SW 1271 (cell line): ENCODE measurements at places on chromosomes 13 and 19.

DNA sequence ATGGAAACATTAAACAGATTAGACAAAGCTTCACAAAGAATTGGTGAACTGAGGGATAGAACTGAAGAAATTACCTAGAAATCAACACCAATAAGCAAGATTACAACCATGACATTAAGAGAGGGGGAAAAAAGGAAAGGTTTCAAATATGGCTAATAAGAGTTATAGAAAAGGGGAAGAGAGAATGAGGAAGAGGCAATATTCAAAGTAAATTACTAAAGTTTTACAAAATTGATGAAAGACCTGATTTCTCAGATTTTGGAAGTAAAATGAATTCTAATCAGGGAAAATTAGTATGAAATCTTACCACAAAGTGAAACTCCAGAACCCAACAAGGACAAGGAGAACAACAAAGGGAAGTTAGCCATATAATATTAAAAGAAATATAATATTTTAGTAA is 187.4 kb downstream of the NBEA start:
- no peak for DNase-seq

GRCh38 chr19:35642312-35642711 is 767 bp downstream of the ETV2 start:
- no peak for DNase-seq

GRCh38 chr13:111551204-111551820 is 230.9 kb downstream of the TEX29 start:
- no peak for DNase-seq

DNA sequence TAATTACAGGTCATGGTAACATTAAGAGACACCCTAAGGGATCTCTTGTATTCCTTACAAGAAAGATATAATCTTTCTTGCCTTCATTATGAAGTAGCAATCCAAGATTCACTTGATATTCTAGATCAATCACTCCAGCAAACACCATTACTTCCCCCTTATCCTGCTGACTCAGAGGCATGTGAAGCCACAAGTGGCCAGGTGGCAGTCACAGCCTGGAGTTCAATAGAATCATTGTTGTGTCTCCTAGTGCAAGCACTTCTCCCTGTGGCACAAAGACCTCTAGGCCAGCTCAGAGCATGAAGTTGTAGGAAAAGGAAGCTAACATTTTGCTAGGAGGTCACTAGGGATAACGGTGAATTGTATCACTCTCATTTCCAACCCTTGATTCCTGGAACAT is 864.3 kb upstream of the ATXN8OS start:
- DNase-seq, result no peak

- no peak for DNase-seq
Observed at GRCh38 chr13:76383676-76384461, 502.3 kb downstream of the KCTD12 start.

DNA sequence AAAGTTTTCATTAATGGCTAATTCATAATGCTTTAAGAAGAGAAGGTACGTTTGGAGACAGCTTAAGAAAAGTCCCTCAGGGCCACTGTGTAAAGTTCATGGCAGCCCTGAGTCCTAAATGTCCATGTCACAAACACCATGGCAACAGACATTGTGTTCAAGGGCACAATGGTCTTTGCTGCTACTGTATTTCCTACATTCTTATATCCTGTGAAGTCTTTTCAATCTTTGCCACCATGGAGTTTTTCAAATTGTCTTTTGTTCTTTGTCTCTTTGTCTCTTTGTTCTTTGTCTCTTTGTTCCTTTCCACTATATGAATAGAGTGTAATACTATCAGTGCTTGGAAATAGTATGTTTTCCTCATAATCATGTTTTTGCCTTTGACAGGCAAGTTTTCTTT is 178.8 kb downstream of the VWA8 start:
- DNase-seq, result no peak

GRCh38 chr13:99315186-99315585 is 8.0 kb upstream of the GPR183 start:
- DNase-seq, result no peak

DNA sequence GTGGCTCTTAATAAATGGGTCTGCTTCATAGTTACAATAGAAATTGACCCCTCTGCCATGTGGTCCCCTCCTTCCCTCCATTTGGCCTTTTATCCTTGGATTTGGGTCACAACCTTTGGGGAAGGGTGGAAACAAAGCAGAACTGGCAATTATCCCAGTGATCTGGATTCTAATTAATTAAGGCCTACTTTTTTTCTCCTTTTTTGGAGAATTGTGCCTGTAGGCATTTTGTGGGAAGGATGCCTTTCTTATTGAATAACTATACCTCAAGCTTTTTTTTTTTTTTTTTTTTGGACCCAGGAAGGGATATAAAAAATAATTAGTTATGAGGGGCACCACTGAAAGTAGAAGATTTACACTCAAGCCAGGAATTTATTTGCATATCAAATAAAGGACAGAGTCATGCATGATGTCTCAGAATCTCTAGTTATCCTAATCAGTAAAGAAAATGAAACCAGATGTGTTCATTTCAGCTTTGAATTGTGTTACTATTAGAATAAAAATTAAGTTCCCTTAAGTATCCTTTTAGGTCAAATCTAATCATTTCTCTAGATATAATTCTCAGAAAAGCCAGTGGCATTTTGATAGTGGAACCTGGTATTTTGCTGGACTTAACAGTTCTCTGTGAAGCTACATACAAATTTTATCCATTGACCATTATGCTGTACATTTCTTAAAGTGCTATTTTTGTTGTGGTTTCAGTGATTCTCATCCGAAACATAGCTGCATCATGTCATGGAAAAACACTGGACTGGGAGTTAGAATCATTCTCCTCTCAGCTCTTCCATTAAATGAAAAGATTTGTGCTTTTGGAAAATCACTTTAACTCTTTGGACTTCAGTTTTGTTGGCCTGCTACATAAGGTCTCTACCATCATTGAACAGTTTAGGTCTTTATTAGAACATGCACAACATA is 129.3 kb downstream of the KCNRG start:
- DNase-seq, result no peak

DNA sequence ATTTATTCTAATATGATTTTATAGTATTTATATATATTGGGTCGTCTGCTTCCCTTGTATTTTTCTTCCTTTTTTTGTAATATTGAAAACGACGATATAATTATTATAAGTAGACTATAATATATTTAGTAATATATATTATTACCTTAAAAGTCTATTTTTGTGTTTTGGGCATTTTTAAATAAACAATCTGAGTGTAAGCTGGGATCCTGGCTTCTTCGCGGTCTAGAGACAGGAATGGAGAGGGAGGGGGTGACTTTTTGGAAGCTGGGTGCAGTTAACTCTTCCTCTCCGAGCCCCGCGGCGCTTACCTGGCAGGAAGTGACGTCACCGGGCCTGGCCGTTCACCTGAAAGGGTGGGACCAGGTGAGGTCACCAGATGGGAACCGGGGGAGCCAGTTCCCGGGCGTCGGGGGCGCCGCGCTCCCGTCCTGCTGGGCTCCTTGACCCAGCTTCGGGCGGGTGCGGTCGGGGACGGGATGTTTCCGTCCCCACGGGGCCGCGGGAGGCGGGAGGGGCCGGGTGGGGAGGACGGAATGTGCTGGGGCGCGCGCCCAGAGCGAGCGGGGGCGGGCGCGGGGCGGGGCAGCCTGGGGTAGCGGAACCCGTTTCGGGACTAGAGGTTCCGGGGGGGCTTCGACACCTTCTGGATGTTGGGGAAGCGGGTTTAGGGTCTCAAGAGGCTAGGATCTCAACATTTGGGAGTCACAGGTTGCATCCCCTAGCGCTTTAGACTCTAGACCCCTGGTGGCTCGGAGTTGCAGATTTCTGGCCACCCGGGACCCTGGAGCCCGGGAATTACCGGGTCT is 2.8 kb downstream of the ZFP36 start:
- peak; percentile 42 for DNase-seq

GRCh38 chr19:17170538-17171297 is 44.4 kb upstream of the USE1 start:
- no peak for DNase-seq

- peak; percentile 55 for DNase-seq
Observed at GRCh38 chr19:2059422-2060201, 8.6 kb upstream of the MKNK2 start.

- no peak for DNase-seq
Observed at GRCh38 chr19:42115219-42115618, 17.0 kb downstream of the POU2F2 start.

GRCh38 chr19:788983-789700 is 8.1 kb upstream of the PTBP1 start:
- no peak for DNase-seq

- DNase-seq, result no peak
Observed at GRCh38 chr19:19741184-19741583, 8.3 kb upstream of the ZNF14 start.

DNA sequence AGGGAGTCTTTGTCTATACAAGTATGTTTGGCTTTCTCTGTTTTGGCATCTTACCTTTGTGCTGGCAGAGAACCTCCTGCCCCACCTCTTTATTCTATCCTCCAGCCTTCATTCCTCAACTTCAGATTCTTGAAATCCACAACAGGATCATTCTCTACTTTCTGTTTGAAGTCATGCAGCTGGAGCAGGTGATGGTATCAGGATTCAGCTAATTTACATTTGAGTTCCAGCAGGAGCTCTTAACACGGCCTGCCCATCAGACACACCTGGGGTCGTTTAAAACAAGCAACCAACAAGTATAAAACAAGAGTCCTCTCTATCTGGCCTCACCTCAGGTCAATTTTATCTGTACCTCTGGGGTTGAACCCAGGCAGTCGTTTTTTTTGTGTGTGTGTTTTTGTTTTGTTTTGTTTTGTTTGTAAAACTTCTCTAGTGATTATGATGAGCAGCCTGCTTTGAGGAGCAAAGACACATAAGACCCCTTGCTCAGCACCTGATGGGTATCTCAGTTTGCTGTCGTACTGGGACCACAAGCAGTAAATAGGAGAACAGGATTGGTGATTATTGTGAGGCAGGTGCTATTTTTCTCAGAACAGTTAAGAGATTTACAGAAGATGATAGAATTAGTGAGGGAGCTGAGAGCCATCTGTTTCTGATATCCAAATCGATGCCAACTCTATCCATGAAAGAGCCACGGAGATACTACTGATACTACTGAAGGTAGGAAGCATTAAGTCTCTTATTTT is 78.4 kb downstream of the GPC6 start:
- DNase-seq, result no peak

DNA sequence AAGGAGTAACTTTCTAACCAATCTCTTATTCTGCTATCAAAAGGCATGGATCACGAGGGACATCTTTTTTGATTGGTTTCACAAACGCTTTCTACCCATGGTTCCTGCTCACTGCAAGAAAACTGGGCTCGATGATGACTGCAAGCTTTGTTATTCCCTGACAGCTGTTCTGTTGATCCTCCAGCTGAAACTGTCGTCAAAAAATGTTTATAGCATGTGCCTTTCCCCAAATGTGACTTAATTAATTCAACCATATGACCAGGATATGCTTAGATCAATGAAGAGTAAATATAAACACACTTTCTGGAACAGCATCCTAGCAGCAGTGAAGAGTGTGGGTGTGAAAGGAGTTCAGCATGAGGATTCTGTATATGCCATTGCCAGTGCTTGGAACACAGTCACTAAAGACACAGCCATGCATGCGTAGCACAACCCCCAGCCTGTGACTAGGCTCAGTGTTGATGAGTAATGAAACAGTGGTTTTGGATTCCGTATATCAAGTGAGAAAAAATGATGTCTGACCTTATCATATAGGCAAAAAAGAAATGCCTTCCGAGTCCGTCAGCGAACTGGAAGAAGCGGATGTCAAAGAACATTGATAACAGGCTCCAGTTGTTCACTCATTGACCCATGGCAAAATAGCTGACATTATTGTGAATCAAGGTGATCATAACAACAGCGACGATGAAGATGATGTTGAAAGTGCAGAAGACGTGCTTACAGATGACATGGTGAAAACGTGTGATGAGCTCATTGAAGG is 347.4 kb downstream of the FGF9 start:
- DNase-seq, result no peak

- DNase-seq, result no peak
Observed at GRCh38 chr13:82847595-82847994, 1034.7 kb downstream of the SLITRK1 start.

DNA sequence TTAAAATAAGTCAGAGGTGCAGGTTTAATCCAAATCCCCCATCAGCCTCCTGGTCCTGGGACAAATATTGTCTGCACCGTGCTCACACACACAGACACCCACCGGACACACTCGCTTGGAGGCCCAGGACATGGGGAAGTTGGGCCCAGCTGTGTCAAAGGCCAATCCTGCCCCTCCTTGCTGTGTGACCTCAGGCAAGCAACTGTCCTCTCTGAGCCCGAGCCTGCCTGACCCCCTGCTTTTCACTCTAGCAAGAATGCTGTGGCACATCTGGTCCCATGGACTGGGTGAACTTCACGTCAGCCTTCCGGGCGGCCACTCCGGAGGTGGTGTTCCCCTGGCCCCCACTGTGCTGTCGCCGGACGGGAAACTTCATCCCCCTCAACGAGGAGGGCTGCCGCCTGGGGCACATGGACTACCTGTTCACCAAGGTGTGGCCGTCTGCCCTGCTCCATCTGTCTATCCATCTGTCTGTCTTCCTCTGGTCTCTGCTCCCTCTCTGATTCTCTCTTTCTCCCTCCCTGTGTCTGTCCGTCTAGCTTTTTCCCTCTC is 9.3 kb downstream of the UPK1A start:
- no peak for DNase-seq

GRCh38 chr19:13099073-13099999 is 3.3 kb downstream of the LYL1 start:
- DNase-seq, result no peak

GRCh38 chr13:44899967-44900366 is 89.3 kb downstream of the NUFIP1 start:
- DNase-seq, result no peak

DNA sequence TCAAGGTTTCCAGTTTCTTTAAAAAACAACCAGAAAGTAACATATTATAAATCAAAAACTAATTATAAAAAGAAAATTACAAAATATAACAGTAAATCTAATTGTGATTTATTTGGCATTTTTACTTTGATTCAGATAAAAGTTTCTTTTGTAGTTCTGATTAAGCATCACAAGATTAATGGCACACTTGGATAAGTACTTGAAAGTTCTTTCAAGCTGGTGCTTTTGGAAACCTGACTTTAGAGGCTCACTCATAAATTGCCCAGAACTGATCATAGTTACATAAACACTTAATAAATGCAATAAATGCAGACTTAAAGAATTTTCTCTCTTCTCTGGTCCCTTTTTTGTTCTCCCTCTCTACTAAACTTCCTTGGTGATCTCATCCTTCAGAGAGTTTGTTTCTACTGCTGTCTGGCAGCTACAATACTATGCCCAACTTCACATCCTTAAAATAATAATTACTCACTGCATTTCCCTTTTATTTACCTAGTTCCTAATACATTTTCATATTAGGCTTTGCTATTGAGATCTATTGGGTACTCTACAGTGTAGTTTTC is 1417.0 kb downstream of the EFNB2 start:
- no peak for DNase-seq
